ENCODE measurements at places on chromosomes 12 and 14. TPM values are rescaled to one million over a fixed set of nuclear protein-coding genes. Genes with fewer than 3 reads are reported as not detected.

TRPV4 gene
- not detected for polyA plus RNA-seq

GRCh38 chr12:67428431-67428830, 159.3 kb downstream of the CAND1 start:
- DNase-seq, result no peak

TAS2R31 gene
- not detected for polyA plus RNA-seq

DNA sequence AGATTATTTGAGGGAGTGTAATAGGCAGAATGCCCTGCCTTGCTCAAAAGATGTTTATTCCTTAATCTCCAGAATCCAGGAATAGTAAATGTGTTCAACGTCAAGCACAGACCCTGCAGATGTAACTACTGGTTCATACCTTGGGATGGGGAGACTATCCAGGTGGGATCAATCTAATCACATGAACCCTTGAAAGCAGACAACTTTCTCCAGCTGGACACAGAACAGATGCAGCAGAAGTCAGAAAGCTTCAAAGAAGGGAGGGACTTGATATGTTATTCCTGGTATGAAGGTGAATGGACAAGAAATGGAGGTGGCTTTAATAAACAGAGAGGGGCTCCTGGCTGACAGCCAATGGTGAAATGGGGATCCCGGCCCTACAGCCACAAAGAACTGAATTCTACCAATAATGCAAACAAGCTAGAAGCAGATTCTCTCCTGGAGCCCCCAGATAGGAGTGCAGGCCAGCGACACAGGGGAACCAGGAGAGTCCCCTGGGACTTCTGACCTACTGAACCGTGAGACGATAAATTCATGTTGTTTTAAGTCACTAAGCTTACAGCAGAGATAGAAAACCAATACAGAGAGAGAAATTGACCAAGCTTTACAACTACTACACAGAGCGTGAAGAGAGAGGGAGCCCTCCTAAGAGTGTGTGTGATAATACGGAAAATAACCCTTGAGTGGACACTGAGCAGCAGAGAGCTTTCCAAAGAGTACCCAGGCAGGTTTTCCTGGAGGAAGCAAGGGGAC, 133.5 kb upstream of the TMEM132C start:
- no peak for DNase-seq

GDF3 gene
- polyA plus RNA-seq, result not detected

DNA sequence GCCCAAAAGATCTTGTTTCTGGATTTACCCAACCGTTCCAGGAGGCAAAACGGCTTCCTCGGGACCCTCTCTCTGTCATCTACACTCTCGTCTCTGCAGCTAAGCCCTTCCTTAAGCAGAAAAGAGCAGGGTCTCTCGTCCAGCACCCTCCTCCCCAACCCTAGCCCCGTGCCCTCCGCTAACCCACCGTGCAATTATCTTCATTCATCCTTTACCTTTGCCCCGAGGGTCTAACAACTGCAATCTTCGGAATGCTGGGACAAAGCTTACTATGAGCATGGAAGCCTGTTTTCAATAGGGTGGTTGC, 276 bp upstream of the BMAL2 start:
- no peak for DNase-seq
